Common myeloid progenitor, CD34-positive (primary cell): ENCODE measurements at places on chromosomes 2 and 18.

DNA sequence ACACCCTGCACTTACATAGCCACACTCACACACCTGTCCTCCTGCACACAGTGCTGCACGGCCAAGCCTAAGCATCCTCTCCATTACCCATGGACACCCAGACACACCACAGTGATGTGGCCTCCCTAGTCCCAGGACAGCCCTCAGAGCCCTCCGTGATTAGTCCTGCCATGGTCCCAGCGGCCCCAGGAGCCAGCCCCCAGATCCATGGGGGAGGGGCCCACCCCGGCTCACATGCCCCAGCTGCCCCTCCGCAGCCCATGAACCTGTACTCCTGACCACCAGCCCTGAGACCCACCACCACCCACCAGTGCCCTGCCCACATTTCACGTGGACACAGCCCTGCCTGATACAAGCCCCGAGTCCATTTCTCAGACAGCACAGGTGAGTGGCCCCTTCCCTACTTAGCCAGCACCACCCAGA, 8.1 kb upstream of the DUSP2 start:
- H3K4me3 ChIP-seq = no peak overlapping the region
- no peaks in the 10 kb centered on the region for H3K27me3 ChIP-seq
- H3K4me1 ChIP-seq = peaks cover 3% of the 10 kb centered on the region

GRCh38 chr2:53770264-53770663, 2.7 kb downstream of the CHAC2 start:
- no peak overlapping the region for H3K4me3 ChIP-seq
- no peaks in the 10 kb centered on the region for H3K27me3 ChIP-seq
- peaks cover 3% of the 10 kb centered on the region for H3K36me3 ChIP-seq

DNA sequence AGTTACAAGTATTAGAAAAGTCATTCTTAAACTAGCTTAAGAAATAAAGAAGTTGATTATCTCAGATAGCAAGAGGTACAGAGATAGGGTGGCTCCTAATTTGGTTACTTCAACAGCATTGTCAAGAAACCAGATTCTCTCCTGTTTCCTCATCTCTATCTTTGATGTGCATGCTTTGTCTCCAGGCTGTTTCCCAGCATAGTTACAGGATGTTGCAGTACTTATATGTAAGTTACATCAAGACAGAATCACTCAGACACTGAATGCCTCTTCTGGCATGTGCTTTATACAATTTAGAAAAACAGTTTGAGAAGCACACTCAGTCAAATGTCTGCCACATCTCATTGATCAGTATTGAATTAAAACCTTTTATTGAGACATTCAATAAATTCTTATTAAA, 189.5 kb upstream of the UBE2E3 start:
- DNase-seq = no peak
- H3K4me3 ChIP-seq = no peak overlapping the region
- H3K27me3 ChIP-seq = no peaks in the 10 kb centered on the region
- H3K4me1 ChIP-seq = no peaks in the 10 kb centered on the region
- H3K27ac ChIP-seq = no peak overlapping the region

GRCh38 chr2:20520128-20520527, 73.3 kb downstream of the RHOB start:
- DNase-seq = no peak
- no peaks in the 10 kb centered on the region for H3K36me3 ChIP-seq
- no peaks in the 10 kb centered on the region for H3K4me1 ChIP-seq
- H3K4me3 ChIP-seq = no peak overlapping the region
- H3K27ac ChIP-seq = no peak overlapping the region

DNA sequence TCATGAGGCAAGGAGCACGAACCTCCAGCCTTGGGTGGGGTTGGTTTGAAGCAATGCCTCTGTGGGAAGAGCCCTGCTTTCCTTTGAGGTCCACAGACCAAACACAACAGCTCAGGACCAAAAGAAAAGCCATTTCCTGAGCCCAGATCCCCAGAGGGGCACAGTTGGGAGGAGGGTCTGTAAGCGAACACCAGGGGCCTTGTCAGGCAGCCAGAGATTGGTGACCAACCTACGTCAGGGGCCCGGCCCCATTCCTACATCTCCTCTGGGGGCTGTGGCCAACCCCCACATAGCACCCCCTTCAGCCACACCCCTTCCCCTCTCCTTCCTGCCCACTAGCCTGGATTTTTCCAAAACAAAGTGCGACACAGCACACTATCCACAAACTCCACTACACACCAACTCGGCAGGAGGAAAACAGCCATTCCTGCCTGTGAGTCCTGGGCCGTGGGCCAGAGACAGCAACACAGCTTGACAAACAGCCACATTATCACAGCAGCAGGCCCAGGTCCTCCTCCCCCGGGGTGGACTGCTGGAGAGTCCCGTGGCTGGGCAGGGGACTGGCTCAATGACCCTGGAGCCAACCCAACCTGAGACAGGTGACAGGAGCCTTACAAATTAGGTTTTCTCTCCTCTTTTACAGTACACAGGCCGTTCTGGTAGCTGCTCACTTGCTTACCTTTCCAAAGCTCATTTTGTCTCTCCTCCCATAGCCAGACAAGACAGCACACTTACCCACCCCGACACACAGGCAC, 98.8 kb downstream of the TNS1 start:
- H3K27me3 ChIP-seq = no peaks in the 10 kb centered on the region
- H3K36me3 ChIP-seq = no peaks in the 10 kb centered on the region
- no peak for DNase-seq
- H3K4me1 ChIP-seq = peaks cover 56% of the 10 kb centered on the region
- H3K4me3 ChIP-seq = no peak overlapping the region
- peak overlapping the region; percentile 1 for H3K27ac ChIP-seq
